ENCODE measurements at places on chromosomes 16 and 17.

DNA sequence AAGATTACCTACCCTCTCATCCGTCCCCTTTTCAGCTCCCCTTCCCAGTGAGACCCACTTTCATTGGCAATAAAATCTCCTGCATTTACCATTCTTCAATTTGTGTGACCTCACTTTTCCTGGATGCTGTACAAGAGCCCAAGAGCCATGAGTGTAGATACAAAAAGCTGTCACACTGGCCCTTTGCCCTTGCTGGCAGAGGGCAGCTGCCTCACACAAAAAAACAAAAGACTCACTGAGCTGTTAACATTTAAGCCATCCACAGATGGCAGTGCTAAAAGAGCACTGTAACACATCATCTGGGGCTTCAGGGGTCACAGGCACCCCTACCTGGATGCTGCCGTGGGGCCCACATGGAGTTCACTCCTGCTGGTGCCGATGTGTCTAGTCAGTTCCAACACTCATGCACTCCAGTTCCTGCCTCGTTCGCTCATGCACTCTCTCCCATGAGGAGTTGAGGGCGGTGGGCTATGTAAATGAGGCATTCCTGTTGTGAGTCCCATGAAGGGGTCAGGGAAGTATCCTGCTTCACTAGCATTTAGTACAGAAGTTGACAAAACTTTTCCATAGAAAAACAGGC, 123.1 kb downstream of the CA10 start:
- no peak for DNase-seq

- DNase-seq: no peak
Observed at GRCh38 chr16:14155572-14156190, 84.6 kb downstream of the MRTFB start.

GRCh38 chr16:73092236-73092781, 44.4 kb upstream of the ZFHX3 start:
- no peak for DNase-seq

GRCh38 chr16:46756772-46757171, 8.6 kb upstream of the MYLK3 start:
- no peak for DNase-seq

- no peak for DNase-seq
Observed at GRCh38 chr16:48330841-48331192, 54.4 kb downstream of the SIAH1 start.

GRCh38 chr17:40545660-40546059, 19.6 kb downstream of the CCR7 start:
- no peak for DNase-seq

GRCh38 chr16:56776562-56776961, 46.6 kb downstream of the NUP93 start:
- no peak for DNase-seq

DNA sequence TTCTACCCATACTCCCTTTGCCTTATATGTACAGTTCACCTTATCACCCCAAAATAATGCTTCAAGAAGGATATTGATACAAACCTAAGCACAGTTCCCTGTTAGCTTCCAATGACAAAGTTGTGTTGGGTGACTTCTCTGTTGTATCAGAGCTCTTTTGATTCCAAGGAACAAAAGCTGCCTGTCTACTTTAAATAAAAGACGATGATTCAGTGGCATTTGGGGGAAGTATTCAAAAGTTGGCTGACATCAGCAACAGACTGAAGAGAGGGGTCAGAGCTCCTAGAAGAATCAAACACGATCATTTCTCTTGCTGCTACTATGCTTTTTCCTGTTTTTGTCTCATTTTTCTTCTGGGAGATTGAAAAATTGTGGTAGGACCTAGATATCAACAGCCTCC, 69.4 kb upstream of the CA10 start:
- no peak for DNase-seq

Measured in stimulated activated CD4-positive, alpha-beta T cell treated with anti-CD3 and anti-CD28 coated beads, Interleukin-12 subunit alpha, Interleukin-12 subunit beta, amount 100 ng/mL, for 24 hours (primary cell).